ENCODE measurements at places on chromosomes 1 and 21. TPM values are rescaled to one million over a fixed set of nuclear protein-coding genes. Genes with fewer than 3 reads are reported as not detected.
A peak's percentile ranks its signal among the peaks of the same experiment; 100 is the strongest.

DNA sequence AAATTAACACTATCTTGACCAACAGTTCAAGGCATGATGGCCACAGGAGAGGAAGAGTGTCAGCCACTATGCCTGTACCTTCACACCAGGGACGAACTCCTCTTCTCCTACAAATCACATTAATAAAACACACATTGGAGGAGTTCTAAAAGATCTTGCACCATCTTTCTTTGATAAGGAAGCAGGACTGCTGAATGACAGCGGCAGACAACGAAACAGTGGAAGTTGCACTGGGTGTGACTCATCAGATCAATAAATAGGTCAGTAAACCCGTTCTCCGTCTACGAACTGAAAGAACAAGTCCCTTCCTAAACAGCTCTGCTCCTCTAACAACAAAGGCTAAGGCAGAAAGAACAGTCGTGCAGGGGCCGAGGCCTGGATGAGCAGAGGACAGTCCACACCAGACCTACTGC is 23.1 kb downstream of the UBE2G2 start:
- DNase-seq: no peak

DNA sequence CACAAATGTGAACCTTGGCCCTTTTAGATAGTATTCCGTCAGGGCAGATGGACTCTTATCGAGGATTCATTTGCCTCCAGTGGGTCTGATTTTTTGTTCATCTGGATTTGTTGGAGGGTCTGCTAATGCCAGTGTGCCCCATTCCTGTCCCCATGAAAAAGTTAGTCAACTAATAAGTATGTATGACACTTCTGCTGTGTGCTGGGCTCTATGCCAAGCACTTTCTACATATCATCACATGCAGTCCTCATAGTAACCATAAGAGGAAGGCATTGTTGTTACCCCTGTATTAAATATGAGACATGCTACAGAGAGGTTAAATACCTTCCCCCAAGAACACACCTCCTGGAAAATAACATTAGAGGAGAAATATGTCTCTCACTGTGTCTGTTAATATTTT is 46.6 kb upstream of the MAB21L3 start:
- DNase-seq: no peak

The UBASH3A gene
- not detected for polyA plus RNA-seq

GRCh38 chr1:198776602-198777029 is 137.8 kb downstream of the PTPRC start:
- DNase-seq: peak; percentile 96

GRCh38 chr1:203167913-203168200 is 7.8 kb downstream of the MYBPH start:
- DNase-seq: no peak

DNA sequence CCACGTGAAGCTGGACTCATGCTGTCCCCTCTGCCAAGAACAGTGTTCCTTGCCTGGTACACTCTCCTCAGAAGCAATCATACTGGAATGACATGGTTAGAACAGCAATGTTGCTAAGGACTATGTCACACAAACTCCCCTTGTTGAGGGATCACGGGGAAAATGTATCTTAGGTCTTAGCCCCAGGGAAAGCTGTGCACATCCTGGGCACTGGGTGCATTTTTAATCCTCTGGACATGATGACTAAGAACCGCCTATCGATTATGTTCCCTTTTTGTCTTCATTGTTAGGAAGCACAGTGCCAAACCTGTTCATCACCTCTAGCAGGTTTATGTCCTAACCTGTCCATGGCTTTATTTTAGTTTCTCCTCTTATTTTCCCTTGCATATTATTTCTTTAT is 115.1 kb downstream of the HIVEP3 start:
- no peak for DNase-seq

DNA sequence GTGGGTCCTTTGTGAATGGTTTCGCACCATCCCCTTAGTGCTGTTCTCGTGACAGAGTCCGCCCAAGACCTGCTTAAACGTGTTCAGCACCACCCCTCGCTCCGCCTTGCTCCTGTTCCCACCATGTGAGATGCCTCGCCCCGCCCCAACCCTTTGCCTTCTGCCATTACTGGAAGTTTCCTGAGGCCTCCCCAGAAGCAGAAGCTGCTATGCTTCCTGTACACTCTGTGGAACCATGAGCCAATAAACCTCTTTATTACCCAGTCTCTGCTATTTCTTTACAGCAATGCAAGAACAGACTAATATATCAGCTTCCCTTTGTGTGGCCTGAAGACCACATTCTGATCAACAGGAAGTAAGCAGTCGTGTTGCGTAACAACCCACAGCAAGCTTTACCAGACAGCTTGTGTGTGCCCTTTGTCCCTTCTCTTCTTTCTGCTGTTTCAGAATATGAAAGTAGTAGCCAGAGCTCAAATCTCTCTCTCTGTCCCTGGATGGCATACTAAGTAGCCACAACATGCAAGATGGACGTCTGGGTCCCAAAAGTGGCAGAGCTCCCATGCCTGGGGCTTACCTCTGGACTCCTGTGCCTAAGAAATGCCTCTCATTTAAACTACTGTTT is 14.1 kb downstream of the HENMT1 start:
- DNase-seq: peak; percentile 44

The TCP10L gene
- not detected for polyA plus RNA-seq

DNA sequence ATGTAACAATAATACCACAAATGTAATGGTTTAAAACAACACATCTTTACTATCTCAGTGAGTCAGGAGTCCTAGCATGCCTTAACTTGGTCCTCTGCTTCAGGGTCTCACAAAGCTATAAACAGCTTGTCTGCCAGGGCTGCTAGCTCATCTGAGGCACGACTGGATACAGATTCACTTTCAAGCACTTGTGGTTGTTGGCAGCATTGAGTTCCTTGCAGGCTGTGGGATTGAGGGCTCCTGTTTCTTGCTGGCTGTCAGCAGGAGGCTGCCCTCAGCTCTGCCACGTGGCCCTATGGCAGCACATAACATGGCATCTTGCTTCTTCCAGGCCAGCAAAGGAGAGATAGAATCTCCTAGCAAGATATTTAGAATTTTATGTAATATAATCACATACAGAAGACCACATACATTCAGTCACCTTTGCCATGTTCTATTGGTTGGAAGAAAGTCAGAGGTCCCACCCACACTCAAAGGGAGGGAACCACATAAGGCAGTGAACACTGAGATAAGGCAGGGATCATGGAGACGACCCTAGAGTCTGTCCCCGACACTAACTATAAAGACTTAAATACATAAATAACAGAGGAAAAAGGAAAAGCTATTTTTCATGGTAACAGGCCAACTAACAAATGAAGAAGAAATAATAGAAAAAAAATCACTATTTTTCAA is 18.9 kb upstream of the IPP start:
- DNase-seq: no peak

DNA sequence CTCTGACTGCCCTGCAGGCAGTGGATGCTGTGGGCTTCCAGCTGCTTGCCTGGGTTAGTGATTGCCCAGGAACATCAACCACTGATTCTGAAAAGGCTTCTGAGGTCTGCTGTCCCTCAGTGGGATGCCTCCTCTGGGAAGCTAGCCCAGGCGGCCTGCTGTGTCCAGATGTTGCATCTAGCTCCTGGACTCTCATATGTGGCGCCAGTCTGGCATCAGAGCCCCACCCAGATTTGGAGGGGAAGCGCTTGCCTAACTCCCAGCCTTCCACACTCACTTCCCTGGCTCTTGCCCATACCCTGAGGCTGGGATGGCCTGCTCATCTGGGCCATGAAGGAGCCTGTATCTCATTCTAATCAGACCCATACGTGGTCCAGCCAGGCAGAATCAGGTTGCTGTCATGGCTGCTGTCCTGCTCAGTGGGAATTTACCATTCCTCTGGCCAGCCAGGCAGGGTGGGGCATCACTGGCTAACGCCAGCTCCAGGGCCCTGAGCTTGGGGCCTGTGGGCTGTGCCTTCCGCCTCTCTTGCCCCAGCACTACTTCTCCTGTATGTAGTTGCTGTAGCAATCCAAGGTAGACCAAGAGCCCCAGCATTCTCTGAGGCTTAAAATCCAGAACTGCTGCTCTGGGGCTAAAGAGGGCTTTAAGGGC is 4.1 kb downstream of the CSF1 start:
- DNase-seq: peak; percentile 82

DNA sequence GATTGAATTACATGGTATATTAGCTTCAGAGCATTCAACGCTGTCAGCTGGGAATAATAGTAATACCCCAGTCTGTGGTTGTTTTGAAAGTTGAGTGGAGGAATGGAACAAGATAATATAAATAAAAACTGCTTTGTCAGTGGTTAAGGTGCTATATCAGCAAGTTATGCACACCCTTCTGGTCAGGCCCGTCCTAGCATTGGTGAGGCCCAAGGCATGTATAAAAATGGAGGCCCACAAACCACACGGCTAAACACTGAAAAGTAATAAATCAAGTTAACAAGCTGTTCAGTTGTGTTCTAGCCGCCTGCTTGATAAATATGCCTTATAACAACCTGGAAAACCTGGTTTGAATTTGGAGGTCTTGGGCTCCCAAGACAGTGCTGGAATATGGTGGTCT is 77.4 kb downstream of the PSMG1 start:
- no peak for DNase-seq

DNA sequence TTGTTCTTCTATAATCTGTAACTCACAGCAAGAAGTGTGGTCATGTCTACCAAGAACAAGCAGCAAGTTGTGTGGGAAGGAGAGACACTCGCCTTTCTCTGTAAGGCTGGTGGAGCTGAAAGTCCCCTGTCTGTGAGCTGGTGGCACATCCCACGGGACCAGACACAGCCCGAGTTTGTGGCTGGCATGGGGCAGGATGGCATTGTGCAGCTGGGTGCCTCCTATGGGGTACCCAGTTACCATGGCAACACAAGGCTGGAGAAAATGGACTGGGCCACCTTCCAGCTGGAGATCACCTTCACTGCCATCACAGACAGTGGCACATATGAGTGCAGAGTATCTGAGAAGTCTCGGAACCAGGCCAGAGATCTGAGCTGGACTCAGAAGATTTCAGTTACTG is 15.5 kb downstream of the CD101 start:
- no peak for DNase-seq

GRCh38 chr1:38213646-38214434 is 167.2 kb upstream of the POU3F1 start:
- DNase-seq: no peak

- DNase-seq: no peak
These were observed 8.9 kb downstream of the RAB3B start for GRCh38 chr1:51981555-51981954.

- peak; percentile 15 for DNase-seq
These were observed 16.8 kb downstream of the TNFSF4 start for GRCh38 chr1:173190101-173190936.

The FAM229A gene
- polyA plus RNA-seq: 1.3 TPM

DNA sequence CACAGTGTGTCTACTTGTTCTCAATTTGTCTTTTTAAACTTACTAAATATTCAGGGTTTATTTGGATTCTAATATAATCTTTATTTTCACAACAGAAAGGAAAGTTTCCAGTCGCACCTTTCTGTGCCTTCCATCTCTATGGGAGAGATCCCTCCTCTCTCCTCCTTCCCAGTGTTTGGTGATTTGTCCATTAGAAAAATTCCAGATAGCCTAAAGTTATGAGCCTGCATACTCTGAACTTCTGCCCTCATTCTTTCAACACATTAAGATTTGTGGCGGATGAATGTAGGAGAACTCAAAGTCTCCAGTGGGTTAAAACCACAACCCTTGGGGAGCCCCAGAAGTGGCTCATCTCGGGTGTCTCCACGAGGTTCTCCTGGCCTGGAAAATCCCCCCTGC is 3.6 kb downstream of the NHLH2 start:
- DNase-seq: no peak

DNA sequence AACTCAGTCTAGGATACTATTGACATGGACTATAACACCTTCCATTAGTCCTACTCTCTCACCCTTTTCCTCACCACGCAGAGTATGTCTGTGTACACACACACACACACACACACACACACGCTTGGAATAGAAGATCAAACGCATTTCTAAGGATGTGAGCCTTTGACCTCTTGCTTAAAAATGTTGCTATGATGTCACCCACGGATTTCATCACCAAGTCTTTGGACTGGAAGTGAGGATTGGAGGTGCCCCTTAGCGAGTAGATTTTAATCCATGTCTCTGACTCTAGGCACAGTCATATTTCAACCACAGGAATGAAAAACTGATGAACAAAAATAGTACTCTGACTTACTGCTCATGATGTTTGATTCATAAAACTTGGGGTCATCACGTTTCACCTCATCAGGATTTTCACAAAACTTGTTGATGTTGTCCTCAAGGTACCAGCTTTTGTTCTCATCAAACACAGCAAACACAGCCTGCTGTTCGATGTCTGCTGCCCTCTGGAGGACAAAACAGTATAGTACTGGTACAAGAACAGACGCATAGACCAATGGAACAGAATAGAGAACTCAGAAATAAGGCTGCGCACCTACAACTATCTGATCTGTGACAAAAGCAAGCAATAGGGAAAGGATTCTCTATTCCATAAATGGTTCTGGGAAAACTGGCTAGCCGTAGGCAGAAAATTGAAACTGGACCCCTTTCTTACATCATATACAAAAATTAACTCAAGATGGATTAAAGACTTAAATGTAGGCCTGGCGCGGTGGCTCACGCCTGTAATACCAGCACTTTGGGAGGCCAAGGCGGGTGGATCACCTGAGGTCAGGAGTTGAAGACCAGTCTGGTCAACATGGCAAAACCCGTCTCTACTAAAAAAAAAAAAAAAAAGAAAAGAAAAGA is 39.9 kb downstream of the F5 start:
- DNase-seq: no peak

DNA sequence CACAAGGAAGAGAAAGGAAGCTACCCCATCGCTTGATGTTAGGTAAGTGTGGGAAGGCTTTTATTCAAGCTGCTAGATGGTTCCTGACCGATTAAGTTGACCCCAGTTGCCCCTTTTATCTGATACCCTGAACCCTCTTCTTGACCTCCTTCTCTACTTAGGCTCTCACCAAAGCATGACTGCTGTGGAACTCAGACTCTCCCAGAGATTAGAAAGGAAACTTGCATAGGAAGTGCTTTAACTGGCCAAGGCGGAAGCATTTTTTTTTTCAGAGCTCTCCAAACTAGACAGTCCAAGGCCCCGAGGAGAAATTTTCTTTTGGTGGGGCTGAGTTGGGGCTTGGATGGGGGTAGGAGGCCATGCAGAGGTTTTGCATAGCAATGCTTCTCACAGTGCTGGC is 101.3 kb upstream of the USP24 start:
- DNase-seq: no peak

DNA sequence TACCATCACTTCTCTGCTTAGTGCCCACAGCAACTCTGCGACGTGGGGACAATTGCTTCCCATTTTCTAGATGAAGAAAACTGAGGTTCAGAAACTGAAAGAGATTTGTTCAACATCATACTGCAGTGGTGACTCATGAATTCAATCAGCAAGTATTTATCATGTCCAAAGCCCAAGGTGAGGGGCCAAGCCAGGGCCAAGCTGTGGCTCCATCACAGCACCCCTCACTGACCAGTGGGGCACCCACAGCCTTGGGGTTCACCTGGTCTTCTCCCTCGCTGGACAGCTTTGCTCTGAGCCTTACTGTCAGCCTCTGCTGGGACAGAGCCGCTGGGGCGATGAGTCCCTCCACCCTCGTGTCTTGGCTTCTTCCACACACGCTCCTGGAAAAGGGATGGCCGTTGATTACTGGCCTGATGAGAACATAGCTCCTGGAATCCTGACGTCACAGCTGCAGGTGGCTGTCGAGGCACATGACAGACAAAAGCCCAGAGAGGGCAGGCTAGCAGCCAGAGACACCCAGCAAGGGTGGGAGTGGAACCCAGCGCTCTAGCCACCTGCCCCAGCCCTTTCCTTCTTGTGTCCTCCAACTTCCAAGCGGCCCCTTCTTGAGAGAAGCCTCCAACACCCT is 6.2 kb downstream of the EDN2 start:
- no peak for DNase-seq

The KCNK2 gene
- 29.9 TPM for polyA plus RNA-seq

The CELA3B gene
- not detected for polyA plus RNA-seq

GRCh38 chr21:36063375-36064084 is 3.2 kb upstream of the SETD4 start:
- no peak for DNase-seq
